ENCODE measurements at places on chromosomes 16 and 17. TPM values are rescaled to one million over a fixed set of nuclear protein-coding genes. Genes with fewer than 3 reads are reported as not detected.

The RNF227 gene
- 2.3 TPM for total RNA-seq

The QPRT gene
- total RNA-seq: 91.7 TPM

The CD300H gene
- total RNA-seq: not detected

The GH1 gene
- total RNA-seq: not detected

The CYGB gene
- total RNA-seq: 17.8 TPM

The TBC1D3I gene
- not detected for total RNA-seq

The CACNG4 gene
- total RNA-seq: 0.18 TPM

The PYDC1 gene
- total RNA-seq: not detected
